ENCODE measurements at places on chromosomes 7 and 10.

DNA sequence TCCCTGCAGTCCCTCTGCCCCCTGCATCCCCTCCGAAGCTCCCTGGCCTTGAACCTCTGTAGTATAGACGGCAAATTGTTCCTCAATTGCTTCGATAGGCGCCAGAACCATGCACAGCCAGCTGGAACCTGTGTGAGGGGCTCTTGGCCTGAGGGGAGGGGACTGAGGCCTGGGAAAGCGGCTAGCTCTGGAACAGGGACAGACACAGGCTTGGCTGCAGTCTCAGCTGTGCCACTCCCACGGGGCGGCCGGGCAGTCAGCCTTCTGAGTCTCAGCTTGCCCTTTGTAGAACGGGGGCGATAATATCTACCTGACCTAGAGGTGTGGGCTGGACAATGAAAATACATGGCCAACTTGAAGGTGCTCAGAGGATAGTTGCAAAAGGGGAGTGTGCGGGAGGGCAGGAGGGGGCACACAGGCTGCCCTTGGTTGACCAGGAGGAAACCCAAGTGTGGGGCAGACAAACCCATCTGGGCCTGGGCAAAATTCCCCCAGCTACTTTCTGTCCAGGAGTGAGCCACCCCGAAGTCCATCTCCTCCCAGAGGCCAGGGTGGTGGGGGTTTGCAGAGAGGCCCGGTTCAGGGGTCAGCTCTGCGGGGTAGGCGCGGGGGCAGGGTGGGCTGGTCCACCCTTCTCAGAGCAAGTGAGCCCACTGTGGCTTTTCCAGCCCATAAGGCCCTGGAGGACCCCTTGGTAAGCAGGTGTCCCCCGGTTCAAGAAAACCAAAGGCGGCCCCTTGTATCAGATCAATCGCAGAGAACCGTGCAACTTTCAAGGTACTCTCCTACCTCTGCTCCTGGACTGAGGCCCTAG, 4.6 kb downstream of the CRYGN start:
- no peak for DNase-seq

- DNase-seq, result no peak
Observed at GRCh38 chr10:50385624-50386023, 134.3 kb upstream of the ASAH2 start.

GRCh38 chr7:51080622-51081269, 235.9 kb downstream of the COBL start:
- DNase-seq, result no peak

- DNase-seq, result no peak
Observed at GRCh38 chr10:123306290-123306689, 152.1 kb downstream of the BUB3 start.

GRCh38 chr10:94225589-94225988, 137.2 kb downstream of the NOC3L start:
- DNase-seq, result no peak

- no peak for DNase-seq
Observed at GRCh38 chr7:35969066-35969465, 168.2 kb downstream of the SEPTIN7 start.

GRCh38 chr7:101677797-101678479, 48.8 kb upstream of the MYL10 start:
- no peak for DNase-seq

Measured in BE2C (cell line).